T-helper 17 cell (primary cell): ENCODE measurements at places on chromosomes 2 and 18.

DNA sequence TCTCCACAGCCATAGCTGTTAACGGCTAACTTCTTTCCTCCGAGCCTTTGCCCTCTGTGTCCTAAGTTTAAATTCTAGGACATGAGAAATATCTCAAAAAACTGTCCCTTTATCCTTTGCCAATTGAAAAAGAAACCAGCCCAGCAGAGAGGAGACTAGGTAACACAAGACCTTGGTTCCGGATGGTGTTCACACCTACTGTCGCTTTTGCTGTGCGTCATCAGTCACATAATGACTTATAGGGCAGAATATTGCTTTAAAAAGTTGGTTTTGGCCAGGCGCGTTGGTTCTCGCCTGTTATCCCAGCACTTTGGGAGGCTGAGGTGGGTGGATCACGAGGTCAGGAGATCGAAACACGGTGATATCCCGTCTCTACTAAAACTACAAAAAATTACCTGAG, 66.2 kb downstream of the SP3 start:
- DNase-seq: no peak

- no peak for DNase-seq
Observed at GRCh38 chr18:36582988-36583745, 245.6 kb downstream of the TPGS2 start.

GRCh38 chr2:66897181-66897580, 462.3 kb downstream of the MEIS1 start:
- no peak for DNase-seq

- DNase-seq: no peak
Observed at GRCh38 chr2:111896576-111896975, 1.8 kb upstream of the MERTK start.

DNA sequence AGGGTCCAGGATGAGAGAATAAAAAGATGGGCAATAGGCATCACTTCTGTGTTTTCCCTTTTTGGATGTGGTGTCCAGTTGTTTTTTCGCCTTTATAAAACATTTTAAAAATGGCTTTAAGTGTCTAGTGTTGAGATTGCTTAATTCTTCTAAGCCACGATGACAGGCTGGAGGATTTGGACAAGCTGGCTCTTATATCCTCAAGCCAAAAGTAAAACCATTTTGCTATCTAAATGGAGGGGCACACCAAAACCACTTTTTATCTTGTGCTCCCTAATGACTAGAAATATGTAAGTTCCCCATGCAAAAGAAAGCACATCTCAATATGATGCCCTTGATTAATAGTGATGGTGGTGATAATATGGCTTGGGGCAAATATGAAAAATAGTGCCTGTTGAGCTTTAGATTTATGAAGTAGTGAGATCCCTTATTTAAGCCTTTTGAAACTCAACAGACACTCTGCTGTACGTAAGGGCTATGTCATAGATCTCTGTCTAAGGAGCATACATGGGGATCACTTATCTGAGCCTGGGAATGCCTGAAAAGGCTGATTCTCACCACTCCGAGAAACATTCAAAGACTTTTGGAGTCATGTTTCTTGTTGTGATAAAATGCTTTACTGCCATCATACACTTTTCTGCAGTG, 185.5 kb downstream of the KCNS3 start:
- no peak for DNase-seq

- DNase-seq: no peak
Observed at GRCh38 chr18:24605444-24605843, 145.0 kb downstream of the HRH4 start.

GRCh38 chr2:101817481-101817880, 120.0 kb downstream of the MAP4K4 start:
- no peak for DNase-seq
